Stomach (tissue), 19 donors: ENCODE measurements at places on chromosomes 7 and 10.

GRCh38 chr7:41206267-41206666 lies 496.6 kb downstream of the INHBA start:
- H3K27me3 ChIP-seq, result no peaks in the 10 kb centered on the region
- no peak overlapping the region for H3K4me3 ChIP-seq
- no peaks in the 10 kb centered on the region for H3K36me3 ChIP-seq
- H3K27ac ChIP-seq, result no peak overlapping the region

GRCh38 chr10:98265403-98266378 lies 2.3 kb downstream of the LOXL4 start:
- H3K4me3 ChIP-seq, result no peak overlapping the region
- H3K4me1 ChIP-seq, result peaks cover 53% of the 10 kb centered on the region
- no peaks in the 10 kb centered on the region for H3K36me3 ChIP-seq
- DNase-seq, result no peak
- no peak overlapping the region for H3K27ac ChIP-seq
- peaks cover 12% of the 10 kb centered on the region for H3K27me3 ChIP-seq

DNA sequence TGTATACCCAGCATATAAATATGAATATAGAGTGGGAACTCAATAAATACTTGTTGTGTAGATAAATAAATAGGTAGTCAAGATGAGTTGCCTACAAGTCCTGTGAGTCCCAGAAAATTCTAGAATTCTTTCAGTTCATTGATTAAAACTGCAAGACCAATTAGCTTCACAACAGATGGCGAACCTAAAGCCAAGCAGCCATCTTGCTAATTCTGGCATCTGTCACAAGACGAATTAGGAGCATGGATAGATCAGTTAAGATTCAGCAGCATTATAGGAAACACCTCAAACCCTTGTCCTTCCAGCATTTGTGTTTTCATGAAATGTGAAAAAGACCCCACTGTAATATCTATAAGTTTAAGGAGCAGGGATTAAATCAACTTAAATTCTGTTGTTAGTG lies 552.7 kb downstream of the MAGI2 start:
- H3K27me3 ChIP-seq, result no peaks in the 10 kb centered on the region
- H3K36me3 ChIP-seq, result no peaks in the 10 kb centered on the region
- H3K27ac ChIP-seq, result no peak overlapping the region
- no peaks in the 10 kb centered on the region for H3K4me1 ChIP-seq
- no peak for DNase-seq
- H3K4me3 ChIP-seq, result no peak overlapping the region

- DNase-seq, result no peak
- H3K27me3 ChIP-seq, result peaks cover 26% of the 10 kb centered on the region
- peak overlapping the region; percentile 3 for H3K27ac ChIP-seq
- peaks cover 12% of the 10 kb centered on the region for H3K36me3 ChIP-seq
- peaks cover 27% of the 10 kb centered on the region for H3K4me1 ChIP-seq
- no peak overlapping the region for H3K4me3 ChIP-seq
Observed at GRCh38 chr7:107998150-107998549, 4.8 kb downstream of the LAMB1 start.

DNA sequence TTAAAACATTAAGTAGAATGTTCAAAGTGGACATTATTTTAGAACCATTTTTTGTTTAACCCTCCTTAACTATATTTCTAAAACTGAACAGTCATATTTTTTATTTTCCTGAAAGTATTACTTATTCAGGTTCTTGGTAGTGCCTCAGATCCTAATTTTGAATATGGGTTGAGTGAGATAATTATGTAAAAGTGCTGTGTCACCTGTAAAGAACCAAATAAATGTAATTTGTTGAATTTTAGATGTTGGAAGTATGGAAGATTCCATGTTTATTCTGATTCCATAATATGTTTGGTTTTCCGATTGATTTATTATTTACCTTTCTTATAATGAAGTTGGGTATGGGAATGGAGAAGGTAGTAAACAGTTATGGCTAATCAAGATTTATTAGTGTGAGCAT lies 61.4 kb downstream of the LUC7L2 start:
- no peaks in the 10 kb centered on the region for H3K27me3 ChIP-seq
- DNase-seq, result no peak
- H3K4me1 ChIP-seq, result peaks cover 6% of the 10 kb centered on the region
- H3K36me3 ChIP-seq, result peaks cover 64% of the 10 kb centered on the region
- H3K4me3 ChIP-seq, result no peak overlapping the region

GRCh38 chr7:118671149-118671548 lies 446.6 kb downstream of the ANKRD7 start:
- no peaks in the 10 kb centered on the region for H3K27me3 ChIP-seq
- DNase-seq, result no peak
- H3K4me3 ChIP-seq, result no peak overlapping the region
- no peak overlapping the region for H3K27ac ChIP-seq
- no peaks in the 10 kb centered on the region for H3K4me1 ChIP-seq

GRCh38 chr10:21173802-21174714 lies 276.9 kb upstream of the NEBL start:
- H3K4me1 ChIP-seq, result peaks cover 18% of the 10 kb centered on the region
- H3K36me3 ChIP-seq, result no peaks in the 10 kb centered on the region
- H3K4me3 ChIP-seq, result peak overlapping the region; percentile 55
- H3K27me3 ChIP-seq, result peaks cover 20% of the 10 kb centered on the region
- peak; percentile 80 for DNase-seq

DNA sequence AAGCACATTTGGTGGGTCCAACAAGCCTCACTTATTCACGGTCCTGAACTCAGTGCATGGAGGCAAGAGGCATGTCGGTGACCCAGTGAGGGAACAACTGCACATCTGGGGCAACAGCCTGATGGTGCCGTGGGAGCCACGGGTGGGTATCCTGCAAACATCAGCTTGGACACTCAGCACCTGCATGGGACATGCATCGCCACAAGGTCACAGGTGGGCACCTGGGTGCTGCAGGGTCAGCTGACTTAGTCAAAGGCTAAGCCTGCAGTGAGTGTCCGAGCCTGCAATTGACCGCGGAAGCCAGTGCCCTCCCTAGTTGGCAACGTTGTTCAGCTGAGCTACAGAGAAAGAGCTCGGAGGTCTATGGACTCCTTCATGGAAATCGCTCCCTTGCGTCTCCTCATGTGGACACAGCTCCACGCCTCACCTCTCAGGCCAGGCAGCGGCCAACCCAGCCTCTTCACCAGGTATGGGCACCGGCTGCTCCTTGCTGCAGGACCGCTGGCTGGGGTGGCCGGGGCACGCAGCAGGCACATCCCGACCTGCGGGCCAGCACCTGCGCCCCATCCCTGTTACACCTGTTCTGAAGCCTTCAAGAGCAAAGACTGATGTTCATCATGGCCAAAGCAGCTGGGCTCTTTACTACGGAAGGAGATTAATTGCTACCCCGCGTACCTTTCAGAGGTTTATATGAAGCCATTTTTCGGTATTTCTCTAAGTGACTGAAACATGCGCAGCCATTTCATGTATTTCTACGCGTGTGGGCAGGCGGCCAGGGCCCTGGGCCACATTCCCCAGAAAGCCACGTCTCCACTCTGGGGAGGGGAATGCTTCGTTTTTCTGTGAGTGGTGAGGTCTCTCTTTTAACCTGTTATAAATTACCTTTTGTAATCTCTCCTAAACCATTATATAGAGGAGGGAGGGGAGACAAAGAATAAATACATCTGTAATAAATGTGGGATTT lies 380.7 kb downstream of the DNAJB6 start:
- no peak overlapping the region for H3K27ac ChIP-seq
- no peaks in the 10 kb centered on the region for H3K36me3 ChIP-seq
- no peak overlapping the region for H3K4me3 ChIP-seq
- no peaks in the 10 kb centered on the region for H3K27me3 ChIP-seq
- H3K4me1 ChIP-seq, result no peaks in the 10 kb centered on the region

DNA sequence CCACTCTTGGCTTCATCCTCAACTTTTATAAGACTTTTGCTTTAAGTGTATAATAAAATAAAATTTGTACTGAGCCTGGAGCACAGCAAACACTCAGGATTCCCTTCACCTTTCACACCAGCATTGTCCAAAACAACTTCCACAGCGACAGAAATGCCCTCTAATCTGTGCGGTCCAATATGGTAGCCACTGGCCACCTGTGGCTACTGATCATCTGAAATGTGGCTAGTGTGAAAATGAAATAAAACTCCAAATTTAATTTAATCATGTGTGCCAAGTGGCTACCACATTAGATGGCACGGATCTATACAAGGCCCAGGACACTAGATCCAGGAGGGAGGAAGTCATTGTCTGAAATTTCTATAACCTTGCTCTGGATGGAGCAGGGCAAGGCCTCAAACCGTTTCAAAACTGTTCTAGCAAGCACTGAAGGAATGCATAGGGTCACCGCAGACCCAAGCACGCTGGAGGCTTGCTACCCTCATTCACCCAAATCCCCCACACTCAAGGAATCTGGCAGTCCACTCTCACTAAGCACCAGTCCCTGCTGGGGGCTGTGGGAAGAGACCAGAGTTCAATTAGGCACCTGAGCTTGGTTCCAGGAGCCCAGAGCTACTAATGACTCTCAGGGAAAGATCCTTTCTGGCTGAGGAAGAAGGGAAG lies 6.3 kb upstream of the MYO1G start:
- peaks cover 45% of the 10 kb centered on the region for H3K4me1 ChIP-seq
- H3K4me3 ChIP-seq, result peak overlapping the region; percentile 71

DNA sequence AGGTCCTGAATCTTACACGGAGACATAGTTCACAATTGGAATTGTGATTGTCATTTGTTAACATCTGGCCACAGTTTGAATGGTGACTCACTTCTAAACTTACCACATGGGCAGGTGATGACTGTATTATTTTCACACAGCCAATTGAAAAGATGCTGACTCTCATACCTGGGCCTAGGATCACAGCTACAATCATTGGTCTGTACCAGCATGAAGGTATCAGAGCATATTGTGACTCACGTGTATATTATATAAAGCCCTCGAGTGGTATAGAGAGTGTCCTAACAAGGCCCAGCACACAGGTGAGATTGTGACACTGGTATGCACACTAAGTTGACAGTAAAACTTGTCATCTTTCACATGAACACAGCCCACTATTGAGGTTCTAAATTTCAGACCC lies 9.4 kb upstream of the ZNF107 start:
- H3K36me3 ChIP-seq, result no peaks in the 10 kb centered on the region
- H3K4me1 ChIP-seq, result no peaks in the 10 kb centered on the region
- H3K27me3 ChIP-seq, result no peaks in the 10 kb centered on the region

DNA sequence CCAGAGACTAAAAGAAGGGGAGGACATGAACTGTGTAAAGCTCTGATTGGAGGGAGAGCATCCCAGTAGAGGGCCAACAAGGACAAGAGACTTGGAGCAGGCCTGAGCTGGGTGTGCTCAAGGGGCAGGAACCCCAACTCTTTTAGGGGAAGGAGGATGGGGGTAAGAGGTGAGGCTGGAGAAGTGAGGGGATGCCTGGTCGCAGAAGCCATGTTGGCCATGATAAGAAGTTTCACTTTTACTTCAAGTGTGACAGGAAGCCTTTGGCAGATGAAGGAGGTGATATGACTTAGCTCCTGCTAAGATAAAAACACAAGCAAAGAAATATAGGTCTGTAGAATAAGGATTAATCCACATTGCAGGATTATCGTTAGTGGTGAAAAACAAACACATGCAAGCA lies 208.3 kb downstream of the JAZF1 start:
- no peak overlapping the region for H3K27ac ChIP-seq
- H3K4me3 ChIP-seq, result no peak overlapping the region
- H3K36me3 ChIP-seq, result no peaks in the 10 kb centered on the region
- no peak for DNase-seq

GRCh38 chr10:101902820-101903145 lies 59.2 kb upstream of the KCNIP2 start:
- no peak overlapping the region for H3K4me3 ChIP-seq
- H3K36me3 ChIP-seq, result no peaks in the 10 kb centered on the region
- no peaks in the 10 kb centered on the region for H3K27me3 ChIP-seq
- H3K27ac ChIP-seq, result no peak overlapping the region

DNA sequence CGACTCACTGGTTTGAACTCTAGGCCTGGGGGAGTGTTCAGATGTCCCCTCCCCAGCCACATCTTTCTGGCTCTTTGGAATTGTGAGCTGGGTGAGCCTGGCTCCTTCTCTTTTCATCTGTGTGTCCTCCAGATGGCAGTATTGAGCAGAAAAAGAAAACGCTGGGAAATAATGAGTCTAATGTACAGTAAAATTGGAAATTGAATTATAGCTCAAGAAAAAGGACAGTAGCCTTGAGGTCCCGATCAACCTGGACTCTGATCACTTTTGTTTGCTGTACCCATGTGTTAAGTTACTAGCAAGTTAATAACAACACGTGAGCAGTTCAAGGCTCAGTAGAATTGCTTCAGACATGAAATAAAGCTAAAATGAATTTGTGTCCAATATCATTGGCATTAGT lies 77.9 kb downstream of the SNX10 start:
- DNase-seq, result peak; percentile 85
- H3K27me3 ChIP-seq, result peaks cover 14% of the 10 kb centered on the region
- H3K4me1 ChIP-seq, result peaks cover 10% of the 10 kb centered on the region
- no peak overlapping the region for H3K27ac ChIP-seq
- H3K36me3 ChIP-seq, result no peaks in the 10 kb centered on the region
- no peak overlapping the region for H3K4me3 ChIP-seq

GRCh38 chr10:130567011-130567410 lies 430.8 kb downstream of the GLRX3 start:
- H3K4me1 ChIP-seq, result no peaks in the 10 kb centered on the region
- no peak overlapping the region for H3K4me3 ChIP-seq
- no peaks in the 10 kb centered on the region for H3K36me3 ChIP-seq
- no peak overlapping the region for H3K27ac ChIP-seq

DNA sequence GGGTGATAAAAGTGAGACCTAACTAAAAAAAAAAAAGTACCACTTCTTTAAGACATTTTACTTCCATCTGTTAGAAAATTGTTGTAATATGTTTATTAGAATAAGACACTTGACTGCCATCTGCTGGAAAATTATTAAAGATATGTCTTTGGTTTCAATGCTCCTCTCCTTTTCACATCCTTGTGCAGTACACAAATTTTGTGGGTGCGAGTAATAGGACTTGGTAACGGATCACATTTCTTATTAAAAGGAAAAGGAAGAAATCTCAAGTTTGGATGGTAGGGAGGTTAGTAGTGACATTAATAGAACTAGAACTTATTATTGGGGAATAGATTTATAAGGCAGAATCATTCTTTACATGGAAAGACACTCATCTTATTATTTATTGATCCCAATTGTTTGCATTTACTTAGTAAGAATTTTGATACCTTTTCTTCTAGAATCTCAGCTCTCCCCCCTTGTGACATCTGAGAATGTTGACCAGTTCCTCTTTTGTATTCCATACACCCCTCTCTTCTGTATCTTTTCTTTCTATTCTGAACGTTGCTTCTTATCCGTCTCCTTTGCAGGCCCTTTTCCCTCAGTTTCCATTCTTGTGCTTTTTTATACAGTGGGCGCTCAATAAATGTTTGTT lies 43.0 kb upstream of the RPA3 start:
- peaks cover 18% of the 10 kb centered on the region for H3K4me1 ChIP-seq
- H3K4me3 ChIP-seq, result peak overlapping the region; percentile 42
- no peaks in the 10 kb centered on the region for H3K36me3 ChIP-seq
- H3K27me3 ChIP-seq, result no peaks in the 10 kb centered on the region
- peak overlapping the region; percentile 82 for H3K27ac ChIP-seq
- DNase-seq, result no peak

DNA sequence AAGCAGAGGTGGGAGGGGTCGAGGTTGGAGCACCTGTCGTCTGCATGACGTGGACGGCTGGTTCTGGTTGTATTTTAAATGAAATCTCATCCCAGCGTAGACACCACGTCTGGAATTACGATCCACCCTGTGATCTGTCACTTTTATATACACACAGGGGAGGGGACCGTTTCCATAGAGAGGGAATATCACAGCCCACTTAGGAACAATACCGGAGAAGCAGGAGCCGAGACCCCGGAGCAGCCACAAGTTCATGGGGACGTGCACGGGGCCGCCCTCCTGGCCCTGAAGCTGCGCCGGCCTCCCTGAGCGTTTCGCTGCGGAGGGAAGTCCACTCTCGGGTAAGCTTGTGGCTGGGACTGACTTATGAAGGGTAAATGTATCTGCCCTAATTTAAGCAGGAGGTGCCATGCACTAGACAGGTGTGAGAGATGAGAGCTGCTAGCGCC lies at the start of gene UCN3:
UCN3 (plus strand) TSS at position 77 of the 449 bp plus-strand sequence. CDS start 8,755 bp downstream, outside the sequence.
- DNase-seq, result peak; percentile 12
- no peak within 1 kb of the TSS for H3K27ac ChIP-seq
- H3K36me3 ChIP-seq, result no peaks in the 10 kb centered on the region
- peaks cover 24% of the 10 kb centered on the region for H3K27me3 ChIP-seq
